ENCODE measurements at places on chromosomes 2 and 18. TPM values are rescaled to one million over a fixed set of nuclear protein-coding genes. Genes with fewer than 3 reads are reported as not detected.

The DUSP2 gene
- 124 TPM for total RNA-seq

The LYPD6B gene
- 83.7 TPM for total RNA-seq

- no peak for DNase-seq
- no peaks in the 10 kb centered on the region for H3K4me1 ChIP-seq
- H3K4me3 ChIP-seq, result no peak overlapping the region
- H3K27ac ChIP-seq, result no peak overlapping the region
Observed at GRCh38 chr2:234851451-234851850, 100.4 kb upstream of the SH3BP4 start.

DNA sequence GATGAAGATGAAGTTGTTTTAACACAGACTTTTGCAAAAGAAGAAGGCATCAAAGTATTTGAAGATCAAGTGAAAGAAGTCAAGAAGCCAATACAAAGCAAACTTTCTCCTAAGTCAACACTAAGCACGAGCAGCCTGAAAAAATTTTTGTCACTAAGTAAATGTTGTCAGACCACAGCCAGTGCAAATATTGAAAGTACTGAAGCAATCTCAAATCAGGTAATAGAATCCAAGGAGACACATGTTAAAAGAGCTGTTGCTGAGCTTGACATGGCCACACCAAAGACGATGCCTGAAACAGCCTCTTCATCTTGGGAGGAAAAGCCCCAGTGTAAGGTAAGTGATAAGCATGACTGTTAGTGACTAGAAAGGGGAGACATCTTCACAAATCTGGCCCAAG is 75.1 kb downstream of the FSIP2 start:
- no peaks in the 10 kb centered on the region for H3K4me1 ChIP-seq
- no peak overlapping the region for H3K4me3 ChIP-seq
- H3K27ac ChIP-seq, result no peak overlapping the region
- H3K27me3 ChIP-seq, result no peaks in the 10 kb centered on the region
- H3K36me3 ChIP-seq, result no peaks in the 10 kb centered on the region

Data from suprapubic skin (tissue), 4 donors.